ENCODE measurements at places on chromosomes 6 and 20. TPM values are rescaled to one million over a fixed set of nuclear protein-coding genes. Genes with fewer than 3 reads are reported as not detected.

- DNase-seq, result peak; percentile 40
- H3K27ac ChIP-seq, result no peak overlapping the region
- H3K4me3 ChIP-seq, result no peak overlapping the region
- peaks cover 4% of the 10 kb centered on the region for H3K4me1 ChIP-seq
Observed at GRCh38 chr6:138572167-138572875, 73.0 kb upstream of the NHSL1 start.

- no peak overlapping the region for H3K27ac ChIP-seq
- no peaks in the 10 kb centered on the region for H3K4me1 ChIP-seq
- H3K27me3 ChIP-seq, result no peaks in the 10 kb centered on the region
Observed at GRCh38 chr6:5412017-5412416, 150.7 kb downstream of the FARS2 start.

- no peaks in the 10 kb centered on the region for H3K36me3 ChIP-seq
- peak; percentile 34 for DNase-seq
- H3K4me3 ChIP-seq, result peak within 1 kb of the TSS; percentile 36
- peaks cover 3% of the 10 kb centered on the region for H3K4me1 ChIP-seq
- H3K27ac ChIP-seq, result no peak within 1 kb of the TSS
Observed at GRCh38 chr6:166308033-166308768, at the start of gene PRR18. TSS of gene PRR18 (minus strand) at chr6:166308392. CDS start at chr6:166308142, 250 bp downstream.

DNA sequence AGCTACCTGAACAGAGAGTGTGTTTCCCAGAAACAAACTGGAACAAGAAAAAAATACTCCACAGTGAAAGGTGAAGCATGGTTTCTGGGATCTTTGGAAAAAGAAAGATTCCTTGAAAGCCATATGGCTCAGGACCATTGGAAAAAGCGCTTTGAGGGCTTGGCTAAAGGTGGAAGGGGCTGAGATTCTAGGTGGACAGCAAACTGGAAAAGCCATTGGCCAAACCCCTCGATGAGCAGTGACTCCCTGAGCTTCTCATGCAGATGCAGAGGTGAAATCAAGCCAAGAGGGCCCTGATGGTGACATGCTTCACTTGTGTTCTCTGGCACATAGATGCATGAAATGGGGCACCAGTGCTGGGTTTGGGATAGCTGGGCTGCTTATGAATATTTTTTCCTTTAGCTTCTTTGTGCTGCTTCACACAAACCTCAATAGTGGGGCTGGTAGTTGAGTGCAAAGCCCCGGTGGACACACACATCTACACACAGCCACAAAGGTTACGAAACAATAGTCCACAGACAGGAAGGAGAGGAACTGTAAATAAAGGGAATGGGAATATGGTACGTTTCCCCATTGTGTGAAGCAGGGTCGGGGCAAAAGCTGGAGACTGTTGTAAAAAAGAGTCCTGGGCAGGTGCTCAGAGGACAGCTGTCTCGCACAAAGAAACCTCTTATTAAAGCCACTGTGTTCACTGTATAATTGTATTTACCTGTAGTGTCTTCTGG, 117.8 kb downstream of the FOXA2 start:
- no peak overlapping the region for H3K4me3 ChIP-seq
- H3K27me3 ChIP-seq, result no peaks in the 10 kb centered on the region
- DNase-seq, result no peak
- H3K4me1 ChIP-seq, result no peaks in the 10 kb centered on the region
- H3K27ac ChIP-seq, result no peak overlapping the region

SLC26A8 gene
- not detected for total RNA-seq

NT5DC1 gene
- 42.4 TPM for total RNA-seq

BCAS1 gene
- 0.09 TPM for total RNA-seq

CTNNBL1 gene
- total RNA-seq, result 72.6 TPM

RBM38 gene
- 101 TPM for total RNA-seq

PREX1 gene
- total RNA-seq, result 36.5 TPM

Data from activated CD4-positive, alpha-beta T cell treated with anti-CD3 and anti-CD28 coated beads for 36 hours (primary cell).